ENCODE measurements at places on chromosomes 3 and 15. TPM values are rescaled to one million over a fixed set of nuclear protein-coding genes. Genes with fewer than 3 reads are reported as not detected.

- DNase-seq: no peak
These were observed 3.1 kb downstream of the AP4E1 start for GRCh38 chr15:50911621-50912020.

- no peak for DNase-seq
These were observed 304.5 kb downstream of the AGBL1 start for GRCh38 chr15:86384186-86384585.

GRCh38 chr15:57018151-57018550 lies 99.7 kb downstream of the TCF12 start:
- DNase-seq: no peak

- DNase-seq: peak; percentile 63
These were observed 74.2 kb downstream of the ATG7 start for GRCh38 chr3:11346416-11346815.

GRCh38 chr3:102074946-102075345 lies 225.6 kb downstream of the NFKBIZ start:
- DNase-seq: peak; percentile 18

- DNase-seq: no peak
These were observed 68.5 kb upstream of the SLC2A2 start for GRCh38 chr3:171095063-171095462.

DNA sequence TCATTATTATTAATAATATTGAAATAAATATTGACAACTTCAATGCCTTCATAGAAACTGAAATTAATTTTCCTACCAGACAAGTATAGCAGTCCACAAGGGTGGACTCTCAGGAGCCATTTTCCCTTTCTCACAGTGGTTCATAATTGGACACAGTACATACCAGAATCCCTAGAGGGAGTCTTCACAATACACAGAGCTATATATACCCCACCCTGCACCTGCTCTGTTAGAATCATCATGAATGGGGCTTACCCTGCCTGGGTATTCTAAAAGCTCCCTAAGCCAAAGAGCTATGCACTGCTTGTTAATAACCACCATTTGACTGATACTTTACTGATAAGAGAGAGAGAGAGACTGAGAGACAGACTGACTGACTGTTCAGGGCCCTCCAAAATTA lies 134.9 kb downstream of the FEZF2 start:
- DNase-seq: no peak

- no peak for DNase-seq
These were observed 14.9 kb downstream of the CHST2 start for GRCh38 chr3:143134471-143134870.

DNA sequence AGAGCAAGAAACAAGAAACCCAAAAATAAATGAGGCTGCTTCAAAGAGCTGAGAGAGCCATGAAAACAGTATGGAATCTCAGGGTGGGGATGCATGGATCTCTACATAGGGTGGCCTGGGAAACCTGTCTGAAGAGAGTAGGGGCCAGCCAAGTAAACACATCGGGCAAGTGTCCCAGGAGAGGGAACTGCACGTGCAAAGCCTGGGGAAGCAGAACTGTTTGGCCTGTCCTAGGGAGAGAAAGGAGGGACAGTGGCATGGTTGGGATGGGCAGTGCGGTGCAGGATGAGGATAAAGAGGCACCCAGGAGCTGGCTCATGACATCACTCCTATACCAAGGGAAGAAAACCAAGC lies 269.0 kb upstream of the ST8SIA2 start:
- DNase-seq: no peak

DNA sequence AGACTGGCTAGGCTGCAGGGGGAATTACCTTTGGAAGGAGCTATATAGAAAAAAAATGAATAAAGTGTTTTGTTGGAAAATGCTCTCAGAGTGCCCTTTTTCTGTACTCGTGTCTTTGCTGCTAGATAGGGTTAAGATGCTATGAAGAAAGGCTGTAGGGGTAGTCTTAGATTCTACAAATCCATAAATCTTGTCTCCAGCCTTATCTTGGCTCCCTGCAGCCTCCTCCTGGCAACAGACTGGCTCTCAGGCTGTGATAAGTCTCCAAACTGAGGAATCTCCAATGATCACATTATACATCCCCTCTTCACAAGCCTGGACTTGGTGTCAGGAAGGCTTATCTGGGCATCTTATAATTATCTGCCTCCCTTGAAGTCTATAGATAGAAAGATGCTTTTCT lies 9.3 kb downstream of the LPCAT4 start:
- DNase-seq: no peak

GRCh38 chr3:36681867-36682266 lies 82.5 kb downstream of the DCLK3 start:
- no peak for DNase-seq

DNA sequence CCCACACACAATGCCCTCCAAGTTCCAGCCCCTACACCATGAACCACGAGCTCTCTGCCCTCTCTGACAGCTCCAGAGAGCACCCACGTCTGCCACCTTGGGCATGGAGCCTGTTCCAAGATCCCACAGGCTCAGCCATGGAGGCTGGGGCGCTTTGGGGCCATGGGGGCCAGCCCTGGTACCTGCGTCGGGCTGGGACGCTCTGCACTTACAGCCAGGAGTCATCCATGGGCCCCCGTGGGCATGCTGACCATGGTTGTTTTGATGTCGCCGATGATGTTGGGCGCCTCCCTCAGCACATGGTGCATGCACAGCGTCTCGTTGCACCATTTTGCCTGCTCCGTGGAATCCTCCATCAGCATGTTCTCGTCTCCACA lies 51.9 kb upstream of the UBE2Q2 start:
- no peak for DNase-seq

GRCh38 chr15:77967798-77968197 lies 109.7 kb downstream of the TBC1D2B start:
- no peak for DNase-seq

GRCh38 chr3:188659449-188660090 lies 505.6 kb downstream of the LPP start:
- DNase-seq: no peak

DNA sequence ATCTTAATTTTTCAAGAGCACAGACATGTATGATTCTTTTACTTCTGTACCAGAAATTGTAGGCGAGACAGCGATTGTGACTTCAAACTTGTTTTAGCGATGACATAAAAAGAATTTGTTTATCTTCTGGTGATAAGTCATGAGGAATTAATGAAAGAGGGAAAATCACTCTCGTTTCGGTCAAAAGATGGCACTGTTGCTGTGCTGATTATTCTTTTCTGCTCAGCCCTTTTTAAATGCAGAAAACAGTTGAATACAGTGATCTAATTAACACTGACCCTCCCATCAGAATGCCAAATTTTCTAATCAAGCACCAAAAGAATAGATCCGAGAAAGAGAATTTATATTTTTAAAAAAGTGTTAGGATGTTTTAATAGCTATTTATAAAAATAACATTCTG lies 52.6 kb downstream of the NSUN3 start:
- DNase-seq: peak; percentile 7

DNA sequence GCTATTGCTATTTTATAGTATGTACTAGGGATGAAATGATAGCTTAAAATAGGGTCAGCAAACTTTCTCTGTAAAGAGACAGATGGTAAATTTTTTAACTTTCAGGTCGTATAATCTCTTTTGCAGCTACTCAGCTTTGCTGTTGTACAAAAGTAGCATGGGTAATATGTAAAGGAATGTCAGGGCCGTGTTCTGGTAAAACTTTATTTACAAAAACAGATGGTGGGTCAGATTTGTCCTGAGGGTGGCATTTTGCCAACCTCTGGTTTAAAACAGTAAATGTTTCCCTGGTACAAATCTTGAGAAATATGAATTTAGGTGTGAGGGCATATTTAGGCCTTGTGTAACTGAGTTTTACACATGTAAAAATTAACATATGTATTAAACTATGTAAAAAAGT lies 18.6 kb downstream of the NMD3 start:
- no peak for DNase-seq

GRCh38 chr3:120393761-120394160 lies 44.6 kb upstream of the LRRC58 start:
- DNase-seq: no peak

- no peak for DNase-seq
These were observed 30.3 kb upstream of the ZNF385D start for GRCh38 chr3:21781355-21781754.

GRCh38 chr3:169158379-169158778 lies 505.1 kb downstream of the MECOM start:
- DNase-seq: no peak

DNA sequence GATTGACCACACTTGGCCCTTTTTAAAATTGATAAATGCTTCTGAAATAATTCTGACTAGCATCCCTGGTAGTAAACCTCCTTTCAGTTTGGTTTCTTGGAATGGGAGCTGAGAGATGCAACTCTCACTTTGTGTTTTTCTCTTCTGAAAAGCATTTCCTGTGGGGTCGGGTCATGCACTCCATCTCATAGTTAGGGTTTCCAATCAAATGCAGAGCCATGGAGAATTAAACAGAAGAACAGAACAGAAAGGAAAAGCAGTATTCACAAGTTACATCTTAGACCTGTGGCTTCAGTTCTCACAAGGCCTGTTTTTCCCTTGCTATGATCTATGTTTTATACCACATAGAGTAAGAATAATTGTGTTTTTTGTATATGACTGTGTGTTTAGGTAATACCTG lies 39.7 kb downstream of the SENP2 start:
- DNase-seq: no peak

DNA sequence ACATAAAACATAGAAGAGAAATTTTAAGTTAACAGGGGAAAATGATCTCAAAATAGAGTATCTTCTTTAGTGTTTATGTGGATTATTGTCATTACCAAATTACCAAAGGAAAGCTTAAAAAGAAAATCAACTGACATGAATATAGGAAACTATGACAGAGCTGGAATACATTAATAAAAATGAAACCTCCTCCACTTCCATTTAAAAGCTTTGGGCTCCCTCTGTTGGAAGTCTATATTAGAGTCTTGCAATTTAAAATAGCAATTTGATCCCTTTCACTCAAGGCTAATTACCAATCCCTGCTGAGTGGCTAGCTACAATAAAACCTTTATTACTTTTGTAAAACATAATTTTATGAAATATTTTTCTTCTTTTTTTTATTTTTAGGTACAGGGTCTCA lies 61.4 kb upstream of the IMPG2 start:
- DNase-seq: no peak

CSPG4 gene
- polyA plus RNA-seq: 8.4 TPM

RHOV gene
- 0.04 TPM for polyA plus RNA-seq

PLA2G4E gene
- not detected for polyA plus RNA-seq

SPESP1 gene
- 5.7 TPM for polyA plus RNA-seq

ANKRD63 gene
- polyA plus RNA-seq: not detected

PPP4R2 gene
- 35.1 TPM for polyA plus RNA-seq

SACM1L gene
- polyA plus RNA-seq: 26.4 TPM

CKMT1A gene
- polyA plus RNA-seq: not detected

DUOX1 gene
- not detected for polyA plus RNA-seq

RPS27L gene
- 501 TPM for polyA plus RNA-seq

GABRA5 gene
- 3.6 TPM for polyA plus RNA-seq
